ENCODE measurements at places on chromosomes 3 and 15.

DNA sequence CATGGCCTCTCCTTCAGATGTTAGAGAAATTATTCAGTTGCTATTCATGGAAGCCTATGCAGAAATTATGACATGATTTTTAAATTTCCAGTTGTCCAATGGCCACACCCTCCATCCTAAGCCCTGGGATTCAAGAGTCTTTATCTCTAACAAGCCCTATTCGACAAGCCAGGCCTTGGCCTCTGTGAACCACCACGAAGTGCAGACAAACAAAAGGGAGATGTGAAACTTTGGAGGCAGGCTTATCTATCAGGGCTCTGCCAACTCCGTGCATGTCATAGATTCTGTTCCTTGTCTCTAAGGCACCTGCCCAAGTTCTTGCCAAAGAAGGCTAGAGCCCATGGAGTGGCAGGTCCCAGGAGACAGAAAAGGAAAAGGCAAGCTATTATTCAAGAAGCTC is 212.4 kb upstream of the ADAMTS9 start:
- no peak for DNase-seq

DNA sequence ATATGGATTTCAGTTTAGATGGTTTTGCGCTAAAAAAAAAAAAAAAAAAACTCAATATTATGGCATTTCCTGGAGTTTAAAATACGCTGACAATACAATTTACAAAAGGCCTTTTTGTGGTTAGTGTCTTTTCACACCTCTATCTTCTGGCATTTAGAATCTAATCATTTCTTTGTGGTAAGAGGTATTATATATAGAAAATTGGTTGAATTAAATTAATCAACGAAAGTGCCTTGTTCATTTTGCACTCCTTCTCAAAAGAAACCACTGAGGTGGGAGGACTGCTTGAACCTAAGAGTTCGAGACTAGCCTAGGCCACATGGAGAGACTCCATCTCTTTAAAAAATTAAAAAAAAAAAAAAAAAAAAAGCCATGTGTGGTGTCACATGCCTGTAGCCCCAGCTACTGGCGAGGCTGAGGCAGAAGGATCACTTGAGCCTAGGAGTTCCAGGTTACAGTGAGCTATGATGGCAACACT is 90.0 kb upstream of the ICE2 start:
- DNase-seq: no peak

DNA sequence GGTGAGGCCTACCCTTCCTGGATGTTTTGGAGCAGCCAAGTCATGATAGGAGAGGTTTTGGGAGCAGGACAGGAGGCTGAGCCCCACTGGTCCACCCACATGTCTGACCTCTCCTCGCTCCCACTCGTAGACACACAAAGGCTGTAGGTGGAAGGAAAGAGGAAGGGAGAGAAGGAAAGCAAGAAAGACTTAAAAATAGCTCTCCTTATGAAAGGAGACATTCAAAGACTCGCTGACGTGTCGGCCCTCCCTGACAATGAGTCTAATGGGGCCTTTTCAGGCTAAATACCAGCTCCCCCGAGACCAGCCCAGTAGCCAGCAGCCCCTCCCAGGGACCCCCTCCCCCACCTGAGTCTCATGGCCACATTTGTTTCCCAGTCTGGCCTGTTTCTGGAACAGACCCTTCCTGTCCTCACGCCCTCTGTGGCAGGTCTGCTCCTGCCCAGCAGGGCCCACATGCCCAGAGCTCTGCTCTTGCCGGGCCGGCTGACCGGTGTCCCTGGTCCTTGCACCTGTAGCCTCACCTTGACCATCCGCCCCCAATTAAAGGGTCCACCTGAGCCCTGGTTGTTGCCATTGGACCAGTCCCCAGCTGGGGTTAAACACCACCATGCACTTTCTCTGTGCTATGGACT is 49.3 kb downstream of the FGD5 start:
- no peak for DNase-seq

DNA sequence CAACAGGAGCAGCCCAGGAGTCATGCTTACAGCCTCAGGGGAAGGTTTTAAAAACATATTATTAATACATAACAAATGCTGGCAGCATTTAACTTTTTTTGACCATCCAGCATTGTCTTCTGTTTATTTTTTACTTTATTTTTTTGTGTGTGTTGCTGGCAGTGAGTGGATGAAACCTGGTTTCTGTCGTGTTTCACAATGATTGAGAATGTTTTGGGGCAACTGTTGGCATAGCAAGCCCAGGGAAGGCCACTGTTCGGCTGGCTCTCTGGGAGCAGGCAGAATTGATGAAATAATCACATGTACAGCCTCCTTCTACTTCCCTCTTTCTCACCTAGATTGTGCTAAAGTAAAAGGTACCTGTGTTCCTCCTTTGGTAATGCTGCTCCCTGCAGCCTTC is 190.2 kb downstream of the NR1D2 start:
- no peak for DNase-seq

DNA sequence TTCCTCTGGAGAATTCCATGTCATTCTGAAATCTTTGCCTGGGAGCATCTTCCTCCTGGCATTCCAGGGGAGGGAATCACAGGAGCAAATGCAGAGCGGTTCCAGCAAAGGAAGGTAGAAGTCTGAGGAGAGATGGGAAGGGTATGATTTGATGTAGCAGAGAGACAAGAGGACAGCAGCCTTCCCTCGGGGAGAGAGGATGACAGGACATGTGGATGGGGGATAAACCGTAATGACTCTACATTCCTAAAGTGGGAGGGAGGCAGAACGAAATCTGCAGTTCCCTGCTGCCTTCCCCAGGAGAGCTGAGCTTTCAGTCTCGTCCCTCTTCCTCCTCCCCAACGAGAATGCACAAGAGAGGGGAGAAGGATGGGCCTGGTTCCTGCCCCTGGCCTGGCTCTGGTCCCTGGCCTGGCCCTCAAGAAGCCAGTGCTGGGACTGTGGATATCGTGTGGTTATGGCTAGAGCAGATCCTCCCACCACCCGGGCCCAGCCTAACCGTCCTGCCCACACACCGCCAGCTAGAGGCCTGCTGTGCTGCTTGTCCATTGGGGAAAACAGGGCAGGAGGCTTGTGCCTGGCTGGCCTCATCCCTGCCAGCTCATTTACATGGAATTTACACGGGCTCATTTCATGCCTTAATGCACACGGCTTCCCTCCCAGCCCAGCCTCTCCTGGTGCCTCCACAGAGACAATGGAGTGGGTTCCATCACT is 26.6 kb downstream of the SEMA7A start:
- DNase-seq: no peak

GRCh38 chr15:89828281-89829145 is 13.9 kb upstream of the ANPEP start:
- DNase-seq: no peak

DNA sequence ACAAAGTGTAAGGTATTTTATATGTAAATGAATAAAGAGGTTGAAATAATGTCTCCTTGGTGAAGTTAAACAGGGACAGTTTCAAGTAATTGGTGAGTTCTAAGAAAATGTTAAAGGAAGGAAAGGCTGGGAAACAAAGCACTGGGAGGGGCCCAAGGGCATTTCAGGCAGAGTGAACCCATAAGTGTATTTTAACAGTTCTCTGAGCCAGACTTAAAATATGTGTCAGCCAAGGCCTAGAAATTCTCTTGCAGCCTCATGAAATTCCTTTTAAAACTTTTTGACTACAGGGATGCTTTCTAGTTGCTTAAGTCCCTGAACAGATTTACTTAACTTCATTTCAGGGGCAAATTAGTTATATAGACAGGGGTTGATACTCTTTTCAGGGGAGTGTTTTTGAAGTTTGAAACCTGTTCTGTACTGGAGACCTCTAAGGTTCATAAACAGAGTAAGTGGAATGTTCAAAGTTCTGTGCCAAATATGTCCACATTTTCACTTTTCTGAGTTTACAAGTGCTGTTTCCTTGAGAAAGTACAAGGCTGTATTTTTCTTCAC is 77.6 kb downstream of the GALK2 start:
- DNase-seq: no peak

DNA sequence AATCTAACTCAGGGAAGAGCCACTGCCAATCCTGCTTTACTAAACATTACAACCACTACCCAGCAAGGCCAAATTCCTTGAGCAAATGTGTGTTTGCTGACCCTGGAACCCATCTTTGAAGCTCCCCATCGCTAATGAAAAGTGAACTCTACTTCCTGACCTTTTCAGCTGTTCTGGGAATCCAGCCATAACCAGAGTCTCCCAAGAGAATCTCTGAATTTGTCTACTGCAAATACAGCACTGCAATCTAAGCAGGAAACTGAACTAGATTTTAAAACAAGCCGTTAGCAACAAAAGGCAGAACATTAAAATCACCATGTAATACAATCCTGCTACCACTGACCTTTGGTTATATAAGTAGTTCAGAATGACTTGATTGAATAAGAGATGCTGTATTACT is 309.2 kb downstream of the MAGI1 start:
- DNase-seq: no peak

DNA sequence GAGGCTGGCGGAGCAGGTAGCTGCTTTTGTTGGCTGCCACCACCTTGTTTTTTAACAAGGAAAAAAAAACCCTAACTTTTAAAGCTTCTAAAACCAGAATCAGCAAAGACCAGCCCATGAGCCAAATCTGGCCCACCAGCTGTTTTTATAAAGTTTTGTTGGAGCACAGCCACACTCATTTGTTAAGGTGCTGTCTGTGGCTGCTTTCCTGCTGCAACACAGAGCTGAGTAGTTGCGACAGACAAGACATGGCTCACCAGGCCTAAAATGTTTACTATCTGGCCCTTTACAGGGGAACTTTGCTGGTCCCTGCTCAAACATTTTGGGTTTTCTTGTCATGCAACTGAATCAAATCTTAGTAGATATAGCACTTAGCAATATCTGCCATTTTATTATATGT is 18.9 kb downstream of the EFCAB12 start:
- DNase-seq: no peak

- DNase-seq: peak; percentile 40
Observed at GRCh38 chr15:88834211-88834812, 31.1 kb downstream of the ACAN start.

GRCh38 chr3:5221701-5222100 is 34.2 kb downstream of the EDEM1 start:
- no peak for DNase-seq

GRCh38 chr3:73026111-73026759 is 29.6 kb downstream of the PPP4R2 start:
- no peak for DNase-seq

GRCh38 chr3:66933233-66933632 is 64.9 kb upstream of the KBTBD8 start:
- no peak for DNase-seq

DNA sequence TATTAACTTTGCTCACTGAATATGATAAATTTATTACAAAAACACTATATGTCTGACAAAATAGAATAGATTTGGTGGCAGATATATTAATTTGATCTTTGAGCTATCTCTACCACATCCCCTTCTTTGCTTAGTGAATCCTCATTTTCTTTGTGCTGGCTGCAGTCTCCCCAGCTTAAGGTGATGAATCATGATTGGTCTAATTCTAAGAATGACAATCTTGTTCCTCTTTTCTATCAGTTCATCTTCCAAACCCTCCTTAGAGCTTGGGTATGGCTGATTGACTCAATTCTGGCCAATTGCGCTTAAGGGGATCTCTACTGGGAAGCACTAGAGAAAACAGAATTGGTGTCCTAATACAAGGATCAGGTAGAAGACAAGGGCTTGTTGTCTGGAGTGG is 309.6 kb upstream of the GOLIM4 start:
- DNase-seq: no peak

DNA sequence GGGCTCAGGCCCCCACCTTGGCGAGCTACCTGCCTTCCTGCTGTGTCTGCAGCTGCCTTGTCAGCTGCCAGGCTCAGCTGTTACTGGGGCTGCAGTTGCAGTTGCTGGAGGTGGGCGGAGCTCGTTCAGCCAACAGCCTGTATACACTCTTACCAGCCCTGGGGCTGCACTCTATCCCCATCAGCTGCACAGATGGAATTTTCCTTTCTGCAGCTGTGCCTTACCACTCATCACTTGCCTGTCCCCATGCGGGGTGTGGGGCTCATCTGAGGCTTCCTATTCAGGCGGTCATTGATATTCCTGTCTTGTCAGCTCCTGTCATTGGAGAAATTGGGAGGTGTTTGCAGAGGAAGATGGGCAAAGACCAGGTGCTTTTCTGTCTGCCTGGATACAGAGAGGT is 9.1 kb upstream of the SYN2 start:
- DNase-seq: no peak

DNA sequence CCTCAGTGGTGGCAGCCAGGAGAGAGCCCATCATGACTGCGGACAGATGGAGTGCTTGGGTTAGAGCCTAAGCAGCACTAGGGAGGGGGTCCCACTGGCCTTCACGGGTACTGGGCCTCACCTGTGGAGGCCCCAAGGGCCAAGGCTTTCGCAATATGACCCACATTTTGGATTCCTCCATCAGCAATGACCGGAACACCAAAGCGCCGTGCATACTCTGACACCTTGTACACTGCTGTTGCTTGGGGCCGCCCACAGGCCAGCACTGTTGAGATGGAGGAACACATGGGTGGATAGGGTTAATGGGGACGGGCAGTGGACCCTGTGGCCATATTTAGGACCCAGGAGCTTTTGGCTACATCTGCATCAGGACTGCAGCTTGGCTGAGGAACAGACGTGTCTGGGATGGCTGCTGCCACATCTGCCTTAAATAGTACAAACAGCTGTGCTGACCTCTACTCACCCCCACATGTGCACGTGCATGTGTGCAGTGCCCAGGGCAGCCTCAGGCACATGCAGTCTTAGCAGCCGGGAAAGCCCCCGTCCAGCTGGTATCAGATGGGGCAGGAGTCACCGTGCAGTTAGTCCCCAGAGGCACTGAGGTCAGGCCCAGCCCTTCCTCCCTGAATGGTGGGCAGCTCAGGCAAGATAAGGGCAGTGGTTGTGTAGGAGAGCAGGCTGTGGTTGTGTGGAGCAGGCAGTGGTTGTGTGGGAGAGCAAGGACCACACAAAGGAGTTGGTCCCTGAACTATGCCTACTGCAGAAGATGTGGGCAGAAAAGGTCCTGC is 3.3 kb downstream of the NDUFAF3 start:
- no peak for DNase-seq

- DNase-seq: no peak
Observed at GRCh38 chr15:84917452-84917851, 33.0 kb downstream of the SLC28A1 start.

DNA sequence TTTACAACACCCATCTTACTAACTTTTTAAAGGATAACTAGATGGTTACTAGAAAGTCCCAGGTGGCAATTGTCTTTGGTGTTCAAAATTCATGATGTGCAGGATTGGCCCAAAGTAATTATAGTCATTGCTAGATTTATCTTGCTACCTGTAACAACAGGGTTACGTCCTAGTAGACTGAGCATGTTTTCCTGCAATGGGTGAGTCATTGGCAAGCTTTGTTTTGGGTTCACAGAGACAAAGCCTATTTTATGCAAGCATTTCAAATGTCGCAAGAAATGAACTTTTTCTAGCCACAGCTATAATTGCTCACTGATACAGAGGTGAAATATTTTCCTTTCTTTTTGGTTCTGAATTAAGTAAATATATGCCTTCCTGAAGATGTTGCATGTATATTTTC is 267.6 kb downstream of the AGBL1 start:
- no peak for DNase-seq

DNA sequence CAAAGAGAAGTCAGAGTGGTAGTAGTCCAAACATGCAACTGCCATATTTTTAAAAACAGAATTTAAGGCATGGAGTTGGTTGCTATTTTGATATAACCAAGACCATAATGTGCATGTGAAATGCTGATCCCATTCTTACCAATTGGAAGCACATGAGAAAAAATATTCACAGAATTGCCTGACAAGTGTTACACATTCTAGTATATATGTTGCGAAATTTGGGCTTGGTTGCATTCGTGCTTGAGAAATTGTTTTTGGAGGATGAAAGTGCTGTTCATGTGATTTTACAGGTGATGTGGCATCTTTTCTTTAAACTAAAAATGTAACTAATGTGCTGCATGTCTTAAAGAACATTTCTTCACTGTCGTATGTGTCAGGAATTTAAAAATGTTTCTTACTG is 199.7 kb downstream of the CHL1 start:
- no peak for DNase-seq

Data from activated naive CD4-positive, alpha-beta T cell treated with anti-CD3 and anti-CD28 coated beads, Interleukin-2, amount 10 ng/mL, durations not matched to agents 7 days and 5 days (primary cell).